ENCODE measurements at places on chromosomes 7 and 10. TPM values are rescaled to one million over a fixed set of nuclear protein-coding genes. Genes with fewer than 3 reads are reported as not detected.

GRCh38 chr7:33500703-33501701 lies 371.6 kb downstream of the BBS9 start:
- DNase-seq, result no peak

DLX5 gene
- polyA plus RNA-seq, result 25.3 TPM

INSYN2A gene
- 2.5 TPM for polyA plus RNA-seq

NEBL gene
- 22.3 TPM for polyA plus RNA-seq

DNA sequence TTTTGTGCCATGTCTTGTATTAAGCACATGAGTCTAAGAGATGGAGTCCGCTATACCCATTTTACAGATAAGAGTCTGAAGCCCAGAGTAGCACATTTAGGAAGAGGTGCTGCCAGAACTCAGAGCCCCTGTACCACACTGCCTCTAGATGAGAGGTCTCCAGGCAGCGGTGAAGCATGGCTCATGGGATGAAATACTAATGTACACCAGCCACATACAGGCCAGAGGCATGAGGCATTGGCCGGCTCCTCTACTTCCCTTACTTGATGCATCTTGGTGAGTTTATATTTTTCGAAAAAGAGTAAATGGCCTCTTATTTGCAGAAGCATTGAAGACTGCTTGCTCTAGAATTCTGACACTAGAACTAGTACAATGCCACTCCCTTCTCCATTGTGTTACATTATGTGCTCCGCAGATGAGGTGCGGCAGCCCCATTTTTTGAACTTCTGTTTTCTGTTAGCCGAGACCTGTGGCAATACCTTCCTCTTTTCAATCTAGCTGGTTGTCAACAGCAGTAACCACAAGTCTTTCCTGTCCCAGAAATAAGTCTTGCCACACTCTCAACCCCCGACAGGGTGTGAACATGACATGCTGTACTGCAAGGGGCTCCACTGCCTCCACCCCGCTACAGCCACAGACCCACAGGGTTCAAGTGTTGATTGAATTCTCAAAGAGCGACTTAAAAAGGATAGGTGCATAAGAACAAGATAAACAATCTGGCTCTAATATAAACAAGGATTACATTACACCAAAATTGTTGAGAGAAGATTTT lies 145.3 kb downstream of the CELF2 start:
- DNase-seq, result peak; percentile 79

- no peak for DNase-seq
These were observed 119.3 kb downstream of the CABCOCO1 start for GRCh38 chr10:61781969-61782403.

TMEM229A gene
- 1.0 TPM for polyA plus RNA-seq

- DNase-seq, result peak; percentile 78
These were observed 25.7 kb upstream of the ADD3 start for GRCh38 chr10:109982123-109982522.

EN2 gene
- not detected for polyA plus RNA-seq

LRRC61 gene
- polyA plus RNA-seq, result 20.4 TPM

METTL27 gene
- polyA plus RNA-seq, result 2.1 TPM

GRCh38 chr7:64888901-64889685 lies 14.0 kb upstream of the ZNF273 start:
- peak; percentile 62 for DNase-seq

- DNase-seq, result no peak
These were observed 25.6 kb upstream of the PLEKHA1 start for GRCh38 chr10:122348935-122349361.

HOXA2 gene
- 18.0 TPM for polyA plus RNA-seq

- no peak for DNase-seq
These were observed 383.1 kb upstream of the STEAP1 start for GRCh38 chr7:89771003-89771636.

GRCh38 chr10:45471531-45472310 lies 97.7 kb downstream of the ALOX5 start:
- no peak for DNase-seq

GRCh38 chr7:28718055-28718481 lies 240.1 kb downstream of the TRIL start:
- DNase-seq, result no peak

- no peak for DNase-seq
These were observed 58.4 kb downstream of the ZNF22 start for GRCh38 chr10:45058992-45059561.

KIF5B gene
- 160 TPM for polyA plus RNA-seq
